ENCODE measurements at places on chromosomes 5 and 9.

GRCh38 chr9:4987961-4988421 lies 2.9 kb downstream of the JAK2 start:
- DNase-seq = peak; percentile 65

- no peak for DNase-seq
Observed at GRCh38 chr9:77898864-77899263, 132.7 kb downstream of the GNAQ start.

- no peak for DNase-seq
Observed at GRCh38 chr9:136021171-136021871, 60.1 kb upstream of the UBAC1 start.

GRCh38 chr5:54822324-54822687 lies 163.1 kb downstream of the ESM1 start:
- DNase-seq = no peak

GRCh38 chr5:139167952-139168720 lies 30.0 kb downstream of the SIL1 start:
- no peak for DNase-seq

DNA sequence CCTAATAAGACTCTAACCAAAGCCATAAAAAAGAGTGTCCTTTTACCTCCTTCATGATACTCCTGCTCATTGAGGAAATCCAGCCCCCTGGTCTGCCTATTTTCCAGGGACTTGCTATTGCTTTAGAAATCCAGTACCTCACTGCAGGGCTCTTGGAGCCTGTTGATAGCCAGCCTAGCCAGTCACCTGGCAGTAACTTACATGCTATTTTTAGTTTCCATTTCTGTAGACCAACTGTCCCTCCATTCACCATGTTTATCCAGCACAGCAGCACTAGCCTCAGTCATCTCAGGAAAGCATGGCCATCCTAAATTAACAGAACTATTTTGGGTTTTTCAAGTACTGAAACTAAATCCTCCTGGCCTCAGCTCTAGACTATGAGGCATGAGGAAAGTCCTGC lies 91.5 kb upstream of the PHF24 start:
- DNase-seq = no peak

DNA sequence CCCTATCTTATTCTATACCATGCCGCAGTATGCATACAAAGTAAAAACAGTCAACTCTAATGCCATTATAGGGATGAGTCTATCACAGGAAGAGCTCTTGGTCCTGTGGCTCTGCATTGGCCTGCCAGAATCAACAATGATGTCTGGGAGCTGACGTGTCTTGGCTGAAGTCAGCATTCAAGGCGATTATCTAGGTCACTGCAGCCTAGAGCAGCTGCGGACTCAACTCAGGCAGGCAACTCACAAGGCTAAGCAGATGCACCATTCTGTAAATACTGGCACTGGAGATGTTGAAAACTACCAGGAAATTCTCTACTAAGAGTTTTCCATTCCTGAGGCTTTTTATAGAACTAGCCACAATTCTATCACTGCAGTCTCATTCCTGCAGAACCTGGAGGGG lies 13.3 kb downstream of the SPATA9 start:
- no peak for DNase-seq

GRCh38 chr5:95841914-95842812 lies 19.6 kb upstream of the GLRX start:
- DNase-seq = no peak

- no peak for DNase-seq
Observed at GRCh38 chr5:26339576-26339975, 698.8 kb downstream of the CDH9 start.

DNA sequence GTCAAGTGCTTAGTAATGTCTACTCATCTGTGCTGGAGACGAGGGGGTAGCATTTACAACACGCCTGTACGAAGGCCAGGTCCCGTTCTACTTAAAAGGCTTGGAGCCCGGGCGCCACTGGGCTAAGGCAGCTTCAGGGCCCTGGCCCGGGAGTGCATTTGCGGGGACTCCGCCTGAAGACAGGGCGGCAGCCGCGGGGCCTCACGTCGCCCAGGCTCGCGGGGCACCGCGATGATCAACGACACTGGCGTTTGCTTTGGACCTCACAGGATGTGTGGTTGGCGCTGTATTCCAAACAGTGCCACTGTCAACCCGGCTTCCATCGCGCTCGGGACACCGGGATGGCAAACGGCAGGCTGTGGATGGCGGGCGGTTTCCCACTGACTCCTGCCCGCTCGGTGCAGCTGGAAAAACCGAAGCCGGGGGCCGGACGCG lies 1.1 kb upstream of the TENT4A start:
- peak; percentile 78 for DNase-seq

DNA sequence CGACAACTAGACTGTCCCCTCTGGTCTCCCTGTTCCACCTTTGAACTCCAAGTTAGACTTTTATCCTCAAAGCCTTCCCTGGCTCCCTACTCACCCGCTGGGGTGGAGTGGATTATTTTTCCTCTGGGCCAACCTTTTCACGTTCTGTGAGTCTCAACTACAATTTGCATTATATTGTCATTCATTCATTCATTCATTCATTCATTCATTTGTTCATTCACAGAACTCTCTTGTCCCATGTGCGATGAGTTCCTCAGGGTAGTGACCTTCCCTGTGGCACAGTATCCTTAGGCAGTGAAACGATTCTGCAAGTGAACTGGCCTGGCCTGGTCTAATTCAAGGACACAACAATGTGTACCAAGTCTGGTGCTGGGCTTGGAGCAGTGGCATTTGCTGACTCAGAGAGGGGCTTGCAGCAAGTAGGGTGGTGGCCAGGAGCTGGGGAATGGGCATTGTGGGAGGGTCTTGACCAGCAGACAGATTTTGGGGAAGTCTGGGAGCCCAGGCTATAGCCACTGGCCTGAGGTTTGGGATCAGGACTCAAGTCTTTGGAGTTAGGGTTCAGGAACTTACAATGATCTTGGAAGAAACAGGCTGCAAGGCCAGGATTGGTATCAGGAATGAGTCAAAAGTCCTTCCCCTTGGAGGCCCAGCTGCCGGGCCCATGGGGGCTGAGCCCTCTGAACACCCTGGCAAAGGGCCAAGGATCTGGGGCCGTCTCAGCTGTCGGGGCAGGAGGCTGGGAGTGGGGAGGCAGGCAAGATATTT lies 37.2 kb upstream of the COL15A1 start:
- DNase-seq = no peak

GRCh38 chr5:80153586-80154126 lies 102.2 kb downstream of the SERINC5 start:
- peak; percentile 98 for DNase-seq

GRCh38 chr5:179302499-179303185 lies 42.6 kb downstream of the ADAMTS2 start:
- DNase-seq = no peak

GRCh38 chr5:89967771-89968444 lies 441.6 kb downstream of the CETN3 start:
- DNase-seq = no peak

DNA sequence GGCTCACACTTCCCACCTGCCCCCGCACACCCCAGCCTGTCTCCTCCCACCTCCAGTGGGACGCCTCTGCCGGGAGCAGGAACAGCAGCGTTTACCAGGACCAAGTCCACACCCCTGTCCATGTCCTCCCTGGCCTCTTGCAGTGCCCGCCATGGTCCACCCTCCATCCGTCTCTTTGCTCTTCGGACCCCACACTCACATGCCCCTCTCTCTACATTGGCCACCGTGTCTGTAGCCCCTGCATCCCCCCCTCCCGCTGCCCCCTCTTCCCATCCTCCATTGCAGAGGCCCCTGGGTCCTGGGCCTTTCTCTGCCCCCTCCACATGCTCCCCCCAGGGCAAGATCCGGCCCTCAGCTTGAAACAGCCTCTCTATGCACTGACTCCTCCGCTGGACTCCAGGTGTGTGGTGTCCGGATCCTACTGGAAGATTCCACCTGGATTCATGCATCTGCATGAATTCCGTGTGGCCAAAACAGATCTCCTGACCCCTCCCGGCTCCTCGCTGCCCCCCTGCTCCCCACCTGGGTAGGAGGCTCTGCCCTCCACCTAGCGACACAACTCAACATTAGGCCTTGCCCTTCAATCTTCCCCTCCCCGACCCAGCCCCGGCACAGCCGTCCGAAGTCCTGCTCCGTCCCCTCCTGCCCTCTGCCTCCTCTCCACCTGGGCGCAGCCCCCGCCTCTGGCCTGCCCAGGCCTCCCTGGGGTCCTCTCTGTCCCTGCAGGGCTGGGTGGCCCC lies 168.5 kb downstream of the OLFM1 start:
- DNase-seq = no peak

- DNase-seq = no peak
Observed at GRCh38 chr9:127963359-127964064, 17.3 kb downstream of the EEIG1 start.

- DNase-seq = no peak
Observed at GRCh38 chr5:137758121-137758520, 4.0 kb upstream of the HNRNPA0 start.

- peak; percentile 41 for DNase-seq
Observed at GRCh38 chr5:169577951-169578350, 5.6 kb upstream of the SPDL1 start.

DNA sequence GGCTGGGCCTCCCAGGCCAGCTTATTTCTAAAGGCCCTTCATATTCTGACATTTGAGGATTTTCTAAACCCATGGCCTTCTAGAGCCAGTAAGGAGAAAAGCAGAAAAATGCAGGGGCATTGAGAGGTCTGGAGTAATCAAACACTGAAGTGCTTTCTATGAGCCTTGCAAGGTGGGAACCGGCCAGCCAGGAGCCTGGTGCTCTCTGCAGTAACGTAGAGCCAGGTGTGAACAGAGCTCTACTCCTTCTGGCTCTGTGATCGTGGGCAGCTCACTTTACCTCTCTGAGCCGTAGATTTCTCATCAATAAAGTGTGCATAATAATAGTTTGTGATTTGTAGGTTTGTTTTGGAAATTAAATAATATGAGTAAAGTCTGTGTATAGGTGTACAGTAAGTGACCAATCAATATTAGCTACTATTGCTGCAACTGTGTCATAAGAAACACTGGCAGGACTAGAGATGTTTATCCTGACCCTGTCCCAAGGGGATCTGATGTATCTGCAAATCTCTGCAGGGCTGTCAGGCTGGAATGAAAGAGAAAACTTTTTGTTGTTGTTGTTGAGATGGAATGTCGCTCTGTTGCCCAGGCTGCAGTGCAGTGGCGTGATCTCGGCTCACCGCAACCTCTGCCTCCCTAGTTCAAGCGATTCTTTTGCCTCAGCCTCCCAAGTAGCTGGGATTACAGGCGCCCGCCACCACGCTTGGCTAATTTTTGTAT lies 2.7 kb downstream of the SYNPO start:
- DNase-seq = no peak

- DNase-seq = no peak
Observed at GRCh38 chr9:124611106-124611505, 103.9 kb upstream of the NR5A1 start.

DNA sequence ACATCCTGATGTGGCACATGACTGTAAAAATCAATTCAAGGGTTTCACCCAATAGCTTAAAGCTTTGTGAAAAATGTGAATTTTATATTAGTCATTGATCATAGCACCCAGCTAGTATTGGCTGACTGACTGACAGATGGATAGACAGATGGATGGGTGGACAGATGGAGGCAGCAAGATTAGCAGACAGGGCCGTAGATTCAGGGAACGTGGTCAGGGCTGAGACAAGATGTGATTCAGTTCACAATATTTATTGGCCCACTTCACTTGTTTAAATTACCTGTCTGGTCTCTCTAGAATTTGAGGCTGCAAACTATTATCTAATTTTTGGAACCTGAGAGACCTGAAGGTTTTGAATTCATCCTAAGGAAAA lies 12.0 kb upstream of the PCSK5 start:
- no peak for DNase-seq

GRCh38 chr5:74126294-74126693 lies 500.3 kb downstream of the ARHGEF28 start:
- no peak for DNase-seq

DNA sequence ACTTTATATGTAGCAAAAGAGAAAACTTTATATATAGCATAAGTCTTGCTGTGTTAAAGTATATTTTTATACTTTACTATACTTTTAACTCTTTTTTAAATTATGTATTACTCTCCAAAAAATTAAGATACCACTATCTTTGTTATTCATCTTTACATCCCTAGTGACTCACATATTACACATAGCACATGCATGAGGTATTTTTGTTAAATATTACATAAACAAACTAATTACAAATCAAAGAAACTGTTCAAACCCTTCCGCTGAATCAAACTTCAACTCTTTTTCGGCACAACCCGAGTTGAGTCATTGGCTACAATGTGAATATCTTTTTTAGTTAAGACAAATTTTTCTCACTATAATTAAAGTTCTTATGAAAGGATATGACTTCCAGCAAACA lies 32.1 kb downstream of the NADK2 start:
- DNase-seq = no peak

DNA sequence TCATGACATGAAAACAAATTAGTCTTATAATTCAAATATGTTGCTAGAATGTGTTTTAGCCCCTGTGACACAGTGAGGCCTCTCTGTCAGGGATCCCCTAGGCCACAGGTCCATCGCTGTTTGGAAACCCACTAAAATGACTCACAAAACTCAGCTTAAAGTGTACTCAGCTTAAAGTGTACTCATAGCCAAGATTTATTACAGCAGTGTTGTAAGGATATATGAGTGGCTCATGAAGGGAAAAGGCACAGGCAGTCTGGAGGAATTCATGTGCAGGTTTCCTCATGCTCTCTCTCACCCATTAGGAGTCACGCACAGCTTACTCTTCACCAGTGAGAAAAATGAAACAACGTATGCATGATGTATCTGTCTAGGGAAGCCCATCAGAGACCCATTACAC lies 24.4 kb upstream of the TGFBI start:
- DNase-seq = no peak

DNA sequence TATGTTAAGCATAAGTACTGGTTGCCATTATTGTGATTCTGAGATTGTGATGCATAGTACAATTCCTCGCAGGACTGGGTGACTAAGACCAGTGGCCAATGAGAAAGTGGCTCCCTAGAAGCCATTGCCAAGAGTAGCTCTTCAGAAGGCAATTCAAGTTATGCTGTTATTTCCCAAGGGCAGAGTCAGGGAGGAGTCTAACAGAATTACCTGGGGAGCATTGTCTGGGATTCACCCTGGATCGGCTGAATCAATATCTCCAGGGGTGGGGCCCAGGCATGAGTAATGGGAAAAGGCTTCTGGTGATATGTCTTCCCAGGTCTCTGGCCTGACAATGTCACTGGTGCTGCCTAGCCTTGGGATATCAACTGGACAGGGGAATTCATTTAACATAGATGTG lies 10.9 kb upstream of the ARHGEF28 start:
- no peak for DNase-seq

Data from SW480 (cell line).